ENCODE measurements at places on chromosomes 7 and 10.

GRCh38 chr7:81674431-81674830 lies 95.4 kb downstream of the HGF start:
- no peak for DNase-seq

DNA sequence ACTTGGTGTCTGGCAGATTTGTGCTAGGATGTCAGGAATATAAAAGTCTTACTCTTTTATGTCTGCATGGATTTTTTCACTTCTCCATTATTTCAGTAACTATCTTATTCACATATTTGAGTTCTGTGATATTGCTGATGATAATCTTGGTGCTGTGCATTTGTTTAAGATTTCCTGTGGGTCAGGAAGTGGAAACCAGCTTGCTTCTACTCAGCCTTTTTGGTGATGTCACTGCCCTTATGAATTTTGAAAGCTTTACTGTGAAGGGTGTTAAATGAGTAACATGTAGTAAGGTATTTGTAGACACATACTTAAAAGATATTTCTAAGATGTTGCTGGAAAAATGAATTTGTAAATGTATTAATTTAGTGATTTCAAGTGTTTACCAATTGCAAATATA lies 69.5 kb upstream of the VOPP1 start:
- no peak for DNase-seq

DNA sequence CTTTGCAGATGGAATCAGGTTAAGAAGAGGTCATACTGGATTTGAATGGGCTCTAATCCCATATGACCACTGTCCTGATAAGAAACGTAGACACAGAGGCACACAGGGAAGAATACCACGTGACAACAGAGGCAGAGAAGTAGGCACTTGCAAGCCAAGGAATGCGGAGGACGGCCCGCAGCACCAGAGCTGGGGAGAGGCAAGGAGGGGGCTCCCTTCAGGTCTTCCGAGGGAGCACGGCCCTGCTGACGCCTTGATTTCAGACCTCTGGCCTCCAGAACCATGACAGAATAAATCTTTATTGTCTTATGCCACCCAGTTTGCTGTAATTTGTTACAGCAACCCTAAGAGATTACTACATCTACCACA lies 44.7 kb upstream of the TMEM213 start:
- DNase-seq = no peak

- DNase-seq = no peak
Observed at GRCh38 chr10:118595064-118595420, 406 bp downstream of the PRLHR start.

DNA sequence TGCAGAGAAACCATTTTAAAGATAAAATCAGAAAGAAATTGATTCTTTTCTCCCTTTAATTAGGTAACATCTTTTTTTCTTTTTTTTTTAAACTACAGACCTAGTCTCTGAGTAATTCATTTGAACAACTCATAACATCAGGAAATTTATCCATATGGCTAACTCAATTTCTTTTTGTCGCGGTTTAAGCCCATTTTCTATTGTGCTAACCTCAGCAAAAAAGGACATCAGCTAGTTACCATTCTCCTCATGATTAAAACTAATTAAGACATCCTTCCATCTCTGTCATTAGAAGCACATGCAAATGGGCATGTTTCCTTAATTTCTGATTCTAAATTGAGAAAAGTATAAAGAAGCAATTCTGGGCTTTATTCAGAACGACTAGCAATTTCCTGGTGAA lies 57.8 kb downstream of the ANK3 start:
- no peak for DNase-seq

GRCh38 chr7:28483112-28483511 lies 70.8 kb downstream of the CREB5 start:
- no peak for DNase-seq

- peak; percentile 69 for DNase-seq
Observed at GRCh38 chr7:120988591-120989256, at the start of gene CPED1. Gene CPED1 (plus strand): TSS chr7:120988711. CDS start chr7:120989622, 911 bp downstream.

DNA sequence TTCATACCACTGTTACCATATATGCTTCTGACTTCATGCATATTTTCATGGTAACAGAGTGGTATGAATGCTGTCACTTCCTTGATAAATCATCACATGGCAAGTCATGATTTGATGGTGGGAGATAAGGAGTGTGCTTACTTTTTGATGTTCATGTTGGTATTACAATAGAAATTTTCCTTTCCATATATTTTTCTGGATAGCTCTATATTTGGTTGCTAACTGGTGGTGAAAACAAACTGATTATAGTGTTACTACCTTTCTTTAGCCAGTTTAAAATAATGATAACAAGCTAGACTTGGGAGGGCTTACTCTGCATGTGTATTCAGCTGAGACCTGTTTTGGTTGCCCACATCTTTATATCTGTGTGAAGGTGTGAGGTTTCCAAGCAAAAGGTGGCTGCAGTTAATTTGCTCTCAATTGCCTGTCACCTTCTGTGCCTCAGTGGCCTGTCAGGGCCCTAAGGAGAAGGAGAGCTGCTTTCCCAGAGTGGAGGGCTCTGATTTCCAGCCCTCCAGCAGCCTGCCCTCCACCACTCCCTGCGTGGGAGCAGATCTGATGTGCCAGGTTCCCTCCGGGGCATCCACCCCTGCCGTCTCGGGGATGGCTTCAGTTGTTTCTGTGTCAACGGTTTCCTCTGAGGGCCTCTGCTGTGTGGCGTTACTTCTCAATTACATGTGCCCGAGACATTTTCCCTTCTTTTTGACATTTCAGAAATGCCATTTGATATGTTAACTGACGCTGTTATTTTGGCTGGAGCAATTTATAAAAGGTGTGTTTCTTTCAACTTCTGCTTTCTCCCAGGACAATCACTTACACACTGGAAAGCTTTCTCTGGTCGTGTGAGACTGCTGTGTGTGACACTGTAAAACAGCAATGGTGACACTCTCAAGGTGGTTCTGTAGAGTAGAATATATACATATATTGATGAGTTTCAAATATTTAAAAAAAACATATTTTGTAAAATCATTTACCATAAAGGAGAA lies 107.7 kb upstream of the KLF6 start:
- no peak for DNase-seq

DNA sequence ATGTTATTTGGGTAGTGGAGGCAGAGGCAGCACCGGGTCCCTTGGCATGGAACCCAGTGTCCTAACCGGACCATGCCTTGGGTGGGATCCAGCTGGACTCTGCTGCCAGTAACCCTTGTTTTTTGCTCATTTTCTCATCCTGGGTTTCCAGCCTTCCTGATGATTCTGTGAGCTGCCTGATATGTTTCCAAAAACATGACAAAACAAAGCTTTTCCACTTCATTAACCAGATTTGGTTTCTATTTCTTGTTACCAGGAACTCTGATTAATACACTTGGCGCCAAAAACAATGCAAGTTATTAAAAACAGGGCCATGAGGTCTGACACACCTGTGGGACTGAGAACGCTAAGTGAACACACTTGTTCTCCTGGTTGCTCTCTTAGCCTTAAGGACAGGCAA lies 32.8 kb upstream of the DLG5 start:
- no peak for DNase-seq

- DNase-seq = no peak
Observed at GRCh38 chr10:22427101-22427500, 81.8 kb downstream of the SPAG6 start.

- no peak for DNase-seq
Observed at GRCh38 chr10:129329385-129330055, 137.5 kb upstream of the MGMT start.

DNA sequence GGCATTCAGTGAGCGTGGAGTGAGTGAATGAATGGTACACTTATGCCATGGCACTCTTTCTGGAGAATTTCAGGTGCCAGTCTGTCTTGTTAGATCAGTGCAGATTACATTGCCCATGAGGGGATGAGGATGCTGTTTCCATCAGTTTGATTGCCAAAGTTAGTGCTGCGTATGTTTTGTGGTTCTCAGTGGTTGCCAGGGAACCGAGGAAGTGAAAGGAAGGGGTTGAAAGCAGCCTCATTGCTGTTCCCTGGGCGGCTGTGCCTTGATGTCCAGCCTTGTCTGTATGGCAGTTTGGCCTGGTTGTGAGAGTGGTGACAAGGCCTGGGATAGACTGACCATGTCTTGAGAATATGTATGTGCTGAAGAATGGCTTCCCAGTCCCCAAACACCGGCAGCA lies 30.2 kb downstream of the WBP1L start:
- DNase-seq = peak; percentile 29

- DNase-seq = no peak
Observed at GRCh38 chr7:157485361-157485831, 148.6 kb downstream of the DNAJB6 start.

- no peak for DNase-seq
Observed at GRCh38 chr7:122059542-122059941, 84.5 kb downstream of the AASS start.

All from mucosa of descending colon (tissue), 3 donors.